ENCODE measurements at places on chromosomes 7 and 10. TPM values are rescaled to one million over a fixed set of nuclear protein-coding genes. Genes with fewer than 3 reads are reported as not detected.
A peak's percentile ranks its signal among the peaks of the same experiment; 100 is the strongest.

DNA sequence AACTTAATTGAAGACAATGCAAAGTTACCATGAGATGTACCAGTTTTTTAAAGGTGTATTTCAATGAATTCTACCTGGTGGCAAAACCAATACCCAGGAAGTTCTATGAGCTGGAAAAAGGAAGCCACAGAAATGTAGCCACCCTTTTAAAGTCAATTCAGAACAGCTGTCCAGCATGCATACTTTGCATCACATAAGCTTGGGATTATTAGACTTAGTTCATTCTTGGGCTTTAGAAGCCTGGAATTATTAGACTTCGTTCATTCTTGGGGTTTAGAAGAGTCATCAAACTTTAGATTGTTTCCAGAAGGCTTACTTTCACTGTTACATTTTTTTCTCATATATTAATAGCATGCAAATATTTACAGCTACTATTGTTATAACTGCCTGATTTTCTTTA is 20.9 kb downstream of the SLC25A13 start:
- H3K27me3 ChIP-seq: no peaks in the 10 kb centered on the region
- peaks cover 1% of the 10 kb centered on the region for H3K36me3 ChIP-seq
- DNase-seq: no peak
- H3K4me1 ChIP-seq: peaks cover 91% of the 10 kb centered on the region
- H3K27ac ChIP-seq: no peak overlapping the region

DNA sequence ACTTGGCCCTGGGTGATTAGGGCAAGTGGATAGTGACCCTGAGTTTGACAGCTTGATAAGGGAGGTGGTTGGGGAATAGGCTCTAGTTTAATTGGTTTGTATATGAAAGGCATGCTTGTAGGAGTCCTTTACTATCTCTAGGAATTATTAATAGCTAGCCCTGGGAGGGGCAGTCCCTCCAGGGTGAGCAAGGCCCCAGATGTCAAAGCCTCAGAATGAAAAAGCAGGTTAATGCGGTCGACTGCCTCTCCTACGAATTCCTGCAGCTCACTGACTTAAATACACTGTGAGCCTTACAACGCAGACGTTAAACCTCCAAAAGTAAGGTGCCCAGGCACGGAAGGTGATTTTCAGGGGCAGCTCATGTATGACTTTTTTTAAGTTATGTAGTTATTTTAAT is 5.2 kb upstream of the BTBD16 start:
- H3K36me3 ChIP-seq: peaks cover 1% of the 10 kb centered on the region
- no peaks in the 10 kb centered on the region for H3K27me3 ChIP-seq
- no peak overlapping the region for H3K27ac ChIP-seq
- DNase-seq: no peak

- peaks cover 71% of the 10 kb centered on the region for H3K4me1 ChIP-seq
- H3K36me3 ChIP-seq: peaks cover 11% of the 10 kb centered on the region
- peak; percentile 90 for DNase-seq
- peak within 1 kb of the TSS; percentile 69 for H3K27ac ChIP-seq
- H3K4me3 ChIP-seq: peak within 1 kb of the TSS; percentile 90
- no peaks in the 10 kb centered on the region for H3K27me3 ChIP-seq
These were observed at the start of gene EPHB4 for GRCh38 chr7:100827330-100828226. TSS of gene EPHB4 (minus strand) at chr7:100827523. CDS start at chr7:100827030, 493 bp downstream.

DNA sequence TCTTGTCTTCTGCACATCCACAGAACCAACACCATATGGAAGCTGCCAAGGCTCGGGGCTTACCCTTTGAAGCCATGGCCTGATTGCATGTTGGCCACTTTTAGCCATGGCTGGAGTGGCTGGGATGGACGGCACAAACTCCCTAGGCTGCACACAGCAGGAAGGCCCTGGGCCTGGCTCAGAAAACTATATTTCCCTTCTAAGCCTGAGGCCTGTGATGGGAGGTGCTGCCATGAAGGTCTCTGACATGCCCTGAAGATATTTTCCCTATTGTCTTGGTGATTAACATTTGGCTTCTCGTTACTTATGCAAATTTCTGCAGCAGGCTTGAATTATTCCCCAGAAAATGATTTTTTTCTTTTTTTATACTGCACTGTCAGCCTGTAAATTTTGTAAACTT is 387.0 kb upstream of the KCND2 start:
- no peaks in the 10 kb centered on the region for H3K4me1 ChIP-seq
- no peaks in the 10 kb centered on the region for H3K27me3 ChIP-seq
- H3K4me3 ChIP-seq: no peak overlapping the region

METTL27 gene
- 2.0 TPM for total RNA-seq

DNA sequence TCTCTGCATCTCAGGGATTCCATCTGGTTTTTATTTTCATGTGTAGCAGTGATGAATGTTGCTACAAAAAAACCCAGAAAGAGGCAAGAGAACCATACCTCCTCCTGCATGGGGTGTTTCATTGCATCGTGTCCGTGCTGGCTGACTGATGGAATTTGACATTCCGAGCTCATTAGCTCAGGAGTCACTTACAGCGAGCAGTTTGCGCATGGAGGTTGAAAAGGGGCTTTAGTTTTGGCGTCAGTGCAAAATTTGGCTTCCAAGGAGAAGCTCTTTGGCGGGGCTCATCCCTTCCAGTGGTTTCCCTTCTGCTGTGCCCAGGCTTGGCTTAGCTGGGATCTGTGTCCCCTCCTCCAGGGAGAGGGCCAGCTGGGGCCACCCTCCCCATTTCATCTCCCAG is 25.8 kb downstream of the EMX2 start:
- H3K36me3 ChIP-seq: no peaks in the 10 kb centered on the region
- peaks cover 14% of the 10 kb centered on the region for H3K27me3 ChIP-seq
- DNase-seq: no peak
- H3K4me1 ChIP-seq: no peaks in the 10 kb centered on the region
- H3K4me3 ChIP-seq: no peak overlapping the region
- H3K27ac ChIP-seq: no peak overlapping the region

DNA sequence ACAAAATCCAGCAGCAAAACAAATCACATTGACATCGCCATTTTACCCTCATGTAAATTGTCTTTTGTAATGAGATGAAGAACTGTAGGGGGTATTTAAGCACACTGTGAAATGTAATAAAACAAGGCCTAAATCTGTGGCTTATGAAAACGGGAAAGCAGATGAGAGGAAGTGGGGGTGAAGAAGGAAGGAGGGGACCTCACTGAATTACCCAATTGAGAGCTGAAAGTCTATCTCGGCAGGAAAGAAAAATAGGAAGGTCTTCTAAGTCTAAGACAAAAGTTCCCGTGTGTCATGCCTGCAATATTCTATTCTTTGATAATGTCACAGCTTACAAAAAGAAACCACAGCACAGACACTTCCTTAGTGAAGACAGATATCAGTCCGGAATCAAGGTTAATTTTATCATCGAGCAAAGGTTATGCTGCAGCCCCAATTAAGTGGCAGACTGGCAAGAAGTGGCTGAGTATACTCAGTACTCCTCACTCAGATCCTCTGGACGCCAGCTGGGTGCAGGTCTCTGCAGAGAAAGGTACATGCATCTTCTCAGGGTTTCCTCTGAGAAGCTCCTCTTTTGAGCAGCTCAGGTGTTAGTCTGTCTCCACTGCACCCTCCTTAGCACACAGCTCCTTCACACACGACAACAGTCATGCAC is 239.7 kb downstream of the FANK1 start:
- no peak overlapping the region for H3K27ac ChIP-seq
- H3K27me3 ChIP-seq: no peaks in the 10 kb centered on the region
- H3K36me3 ChIP-seq: no peaks in the 10 kb centered on the region
- no peak overlapping the region for H3K4me3 ChIP-seq
- H3K4me1 ChIP-seq: no peaks in the 10 kb centered on the region

NME8 gene
- total RNA-seq: not detected

INA gene
- 0.04 TPM for total RNA-seq

DPYSL4 gene
- total RNA-seq: 0.38 TPM

TYW1B gene
- 5.5 TPM for total RNA-seq

- peaks cover 37% of the 10 kb centered on the region for H3K4me1 ChIP-seq
- no peak for DNase-seq
- no peak overlapping the region for H3K4me3 ChIP-seq
- H3K27ac ChIP-seq: no peak overlapping the region
- no peaks in the 10 kb centered on the region for H3K36me3 ChIP-seq
These were observed 41.7 kb downstream of the PPP1R3C start for GRCh38 chr10:91590904-91591796.

- no peak overlapping the region for H3K4me3 ChIP-seq
- no peaks in the 10 kb centered on the region for H3K27me3 ChIP-seq
- H3K4me1 ChIP-seq: no peaks in the 10 kb centered on the region
- H3K36me3 ChIP-seq: no peaks in the 10 kb centered on the region
- H3K27ac ChIP-seq: no peak overlapping the region
These were observed 155.3 kb upstream of the FRMD4A start for GRCh38 chr10:14485986-14486385.

DNA sequence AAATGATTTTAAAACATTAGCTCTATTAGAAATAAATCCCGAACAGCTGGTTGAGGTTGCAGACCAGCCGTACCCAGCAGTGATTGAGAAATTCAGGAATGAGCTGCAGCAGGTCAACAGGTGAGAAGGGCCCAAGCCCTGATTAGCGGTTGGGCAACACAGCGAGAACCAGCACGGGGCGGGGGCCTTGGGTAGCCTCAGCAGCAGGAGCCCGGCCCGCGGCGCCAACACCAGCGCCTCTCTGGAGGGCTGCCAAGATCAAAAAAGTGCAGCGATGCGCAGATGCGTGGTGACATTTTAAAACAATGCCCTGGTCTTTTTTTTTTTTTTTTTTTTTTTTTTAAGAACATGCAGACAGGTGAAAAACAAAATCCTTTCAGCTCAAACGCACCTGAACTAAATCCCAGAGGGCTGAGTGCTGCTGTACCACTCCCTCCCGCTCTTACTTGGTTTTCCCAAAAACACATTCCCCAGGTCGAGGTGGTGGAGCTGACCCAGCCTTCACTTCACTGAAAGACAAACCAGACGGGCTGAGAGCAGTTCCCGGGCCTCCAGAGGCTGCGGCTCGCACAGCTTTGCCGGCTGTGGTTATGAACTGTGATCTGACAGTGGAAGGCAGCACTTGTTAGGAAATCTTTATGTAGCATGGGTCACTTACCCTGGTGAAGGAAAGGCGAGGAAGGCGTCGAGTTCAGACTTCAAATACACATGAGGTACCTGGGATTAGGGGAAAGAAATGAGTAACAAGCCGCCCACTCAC is 579.4 kb downstream of the SDK1 start:
- DNase-seq: no peak
- no peak overlapping the region for H3K4me3 ChIP-seq
- H3K4me1 ChIP-seq: no peaks in the 10 kb centered on the region
- no peak overlapping the region for H3K27ac ChIP-seq
- H3K27me3 ChIP-seq: no peaks in the 10 kb centered on the region

GRCh38 chr7:79615466-79615865 is 162.0 kb upstream of the MAGI2 start:
- H3K4me3 ChIP-seq: no peak overlapping the region
- no peak for DNase-seq
- no peaks in the 10 kb centered on the region for H3K4me1 ChIP-seq
- H3K27me3 ChIP-seq: no peaks in the 10 kb centered on the region
- no peaks in the 10 kb centered on the region for H3K36me3 ChIP-seq
- H3K27ac ChIP-seq: no peak overlapping the region

GRCh38 chr7:2440608-2441245 is 35.5 kb downstream of the GRIFIN start:
- peaks cover 4% of the 10 kb centered on the region for H3K36me3 ChIP-seq
- peaks cover 21% of the 10 kb centered on the region for H3K4me1 ChIP-seq
- H3K27ac ChIP-seq: no peak overlapping the region
- H3K27me3 ChIP-seq: no peaks in the 10 kb centered on the region
- peak; percentile 23 for DNase-seq
- H3K4me3 ChIP-seq: no peak overlapping the region

MCU gene
- 28.7 TPM for total RNA-seq

- H3K4me3 ChIP-seq: no peak overlapping the region
- no peaks in the 10 kb centered on the region for H3K27me3 ChIP-seq
- no peak overlapping the region for H3K27ac ChIP-seq
- no peaks in the 10 kb centered on the region for H3K4me1 ChIP-seq
These were observed 13.4 kb downstream of the PITRM1 start for GRCh38 chr10:3159152-3159551.

GRCh38 chr10:57336341-57336740 is 931.4 kb downstream of the IPMK start:
- no peak overlapping the region for H3K27ac ChIP-seq
- H3K4me1 ChIP-seq: no peaks in the 10 kb centered on the region
- no peak for DNase-seq
- no peaks in the 10 kb centered on the region for H3K27me3 ChIP-seq
- no peak overlapping the region for H3K4me3 ChIP-seq
- no peaks in the 10 kb centered on the region for H3K36me3 ChIP-seq
